Activated CD4-positive, CD25-positive, alpha-beta regulatory T cell (primary cell): ENCODE measurements at places on chromosomes 1 and 21.
A peak's percentile ranks its signal among the peaks of the same experiment; 100 is the strongest.

DNA sequence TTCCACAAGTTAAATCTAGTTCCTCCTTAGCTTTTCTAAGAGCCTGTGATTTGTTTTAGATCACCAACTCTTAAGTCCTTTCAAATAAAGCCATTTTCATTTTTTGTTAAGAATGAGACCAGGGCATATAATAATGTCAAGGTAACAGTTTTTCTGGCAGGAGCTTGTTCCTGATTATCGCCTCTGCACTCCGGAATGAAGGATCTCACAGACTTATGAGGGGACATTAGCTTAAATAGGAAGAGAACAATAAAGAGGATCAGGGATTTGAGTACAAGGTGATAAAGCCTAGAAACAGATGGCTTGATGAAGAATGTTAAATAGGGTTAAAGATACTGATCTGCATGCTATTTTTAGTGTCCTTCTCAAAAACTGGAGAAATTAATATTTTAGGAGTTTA lies 13.6 kb upstream of the OTUD7B start:
- no peak for DNase-seq

- no peak for DNase-seq
Observed at GRCh38 chr1:42786097-42786496, 1.3 kb downstream of the TMEM269 start.

DNA sequence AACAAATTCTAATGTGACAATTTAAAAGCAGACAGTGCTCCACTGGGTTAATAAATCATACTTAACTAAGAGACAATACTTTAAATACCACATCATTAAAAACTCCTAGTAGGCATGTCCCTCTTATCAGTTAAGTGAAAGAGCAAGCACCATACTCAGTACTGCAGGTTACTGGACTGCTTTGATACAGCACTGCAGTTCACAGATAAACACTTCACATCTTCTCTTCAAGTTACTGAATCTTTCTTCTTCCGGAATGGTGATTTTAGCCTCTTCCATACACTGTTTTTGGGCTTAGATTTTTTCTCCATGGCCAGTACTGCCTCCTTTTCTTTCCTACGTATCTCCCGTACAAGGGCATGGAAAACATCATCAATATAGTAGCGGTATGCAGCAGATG lies 11.0 kb downstream of the RIT1 start:
- DNase-seq, result no peak

DNA sequence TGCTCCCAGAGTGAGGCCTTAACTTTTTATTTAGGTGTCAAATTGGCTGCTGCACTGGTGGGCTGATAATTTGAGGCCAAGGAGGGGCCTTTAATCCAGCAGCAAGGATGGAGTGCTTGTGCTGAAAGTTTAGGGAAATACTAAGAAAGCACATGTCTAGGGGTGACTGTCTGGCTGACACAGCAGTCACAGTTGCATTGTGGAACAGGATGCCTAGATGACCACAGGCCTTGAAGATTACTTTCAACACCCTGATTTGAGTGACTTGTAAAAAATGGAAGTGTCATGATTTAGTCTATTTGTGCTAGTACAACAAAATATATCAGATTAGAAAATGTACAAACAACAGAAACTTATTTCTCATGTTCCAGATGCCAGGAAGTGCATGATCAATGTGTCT lies 57.7 kb downstream of the ZNF697 start:
- no peak for DNase-seq

DNA sequence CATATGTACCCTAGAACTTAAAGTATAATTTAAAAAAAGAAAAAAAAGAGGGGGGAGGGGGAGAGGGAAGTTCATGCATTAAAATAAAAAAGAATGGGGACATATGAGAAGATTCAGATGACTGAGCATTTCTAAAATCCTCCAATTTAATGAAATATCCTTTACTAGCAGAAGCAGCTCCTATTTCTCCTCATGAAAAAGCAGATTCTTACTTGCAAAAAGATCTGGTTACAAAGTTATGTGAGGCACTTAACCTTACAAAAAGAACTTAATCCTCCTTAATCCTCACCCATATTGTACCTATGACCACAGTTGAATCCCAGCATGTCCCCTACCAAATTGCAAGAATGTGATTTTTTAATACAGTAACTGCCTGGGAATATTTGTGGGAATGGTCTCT lies 298.5 kb downstream of the SRGAP2C start:
- DNase-seq, result no peak

DNA sequence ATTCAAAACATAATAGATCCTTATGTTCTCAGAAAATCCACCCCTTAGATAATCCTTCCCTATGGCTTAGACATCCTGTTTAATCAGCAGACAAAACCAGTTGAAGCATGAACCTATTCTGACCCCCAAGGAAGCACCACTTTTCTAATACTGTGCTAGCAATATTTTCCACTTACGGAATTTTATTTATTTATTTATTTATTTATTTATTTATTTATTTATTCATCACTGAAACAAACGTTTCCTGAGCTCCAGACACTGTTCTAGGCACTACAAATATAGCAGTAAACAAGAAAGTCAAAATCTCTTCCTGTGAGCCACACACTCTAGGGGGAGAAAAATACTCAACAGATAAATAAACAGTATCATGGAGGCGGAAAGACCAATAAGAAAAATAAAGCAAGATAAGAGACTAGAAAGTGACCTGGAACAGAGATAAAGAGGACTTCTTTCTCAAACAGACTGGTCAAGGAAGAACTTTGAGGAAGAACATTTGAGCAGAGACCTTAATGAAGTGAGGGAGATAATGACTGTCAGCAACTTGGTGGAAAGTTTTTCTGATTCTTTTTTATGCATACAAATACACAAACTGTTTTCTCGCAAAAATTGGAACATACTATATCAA lies 145.5 kb upstream of the POGK start:
- DNase-seq, result no peak

DNA sequence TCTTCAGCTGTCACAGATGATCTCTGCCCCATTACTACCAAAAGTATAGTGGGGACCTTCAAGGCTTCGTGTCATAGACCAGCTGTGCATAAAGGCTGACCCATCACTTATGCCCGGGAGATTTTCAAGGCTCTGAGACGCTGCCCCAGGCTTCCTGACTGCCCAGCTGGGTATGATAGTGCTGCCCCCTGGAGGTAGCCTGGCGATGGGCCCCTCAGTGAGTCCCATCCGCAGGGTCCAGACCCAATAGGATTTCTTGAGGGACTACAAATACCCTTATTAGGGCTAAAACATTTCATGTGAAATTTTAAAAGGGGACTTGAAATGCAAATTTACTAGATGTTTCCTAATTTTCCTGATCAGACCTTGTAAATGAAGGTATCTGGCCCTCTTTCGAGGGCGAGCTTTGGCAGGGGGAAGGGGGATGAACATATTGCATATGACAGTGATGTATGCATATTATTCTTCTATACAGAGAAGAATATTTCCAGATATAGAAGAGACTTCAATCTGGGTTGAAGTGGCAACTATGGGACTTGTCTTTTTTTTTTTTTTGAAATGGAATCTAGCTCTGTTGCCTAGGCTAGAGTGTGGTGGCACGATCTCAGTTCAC lies 11.7 kb upstream of the FCMR start:
- DNase-seq, result peak; percentile 62

DNA sequence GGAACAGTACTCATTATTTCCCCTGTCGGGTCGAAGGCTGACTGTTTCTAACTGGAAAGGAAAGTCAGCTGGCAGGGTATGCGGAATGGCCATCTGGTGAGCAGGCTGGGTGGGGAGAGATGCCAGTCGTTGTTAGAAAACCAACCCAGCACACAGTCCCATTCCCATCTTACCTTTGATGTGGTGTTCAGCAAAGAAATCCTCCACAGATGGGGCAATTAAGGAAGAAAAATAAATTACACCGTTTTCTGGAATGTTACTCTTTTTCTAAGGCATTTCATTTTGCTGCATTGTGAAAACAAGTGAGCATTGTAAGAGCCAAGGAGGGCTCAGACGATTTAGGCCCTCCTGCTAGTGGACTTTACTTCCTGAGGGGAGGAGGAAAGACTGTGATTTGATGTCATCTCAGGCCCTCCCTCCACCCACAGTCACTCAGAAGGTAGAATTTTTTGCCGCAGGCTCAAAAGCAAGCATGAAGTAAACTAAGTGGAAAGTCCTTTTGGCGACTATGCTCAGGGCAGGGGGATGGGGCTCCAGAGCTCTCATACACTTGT lies at the start of gene SLC16A4:
Gene SLC16A4, minus strand, starts transcription at position 335 of the 554 bp plus-strand sequence. CDS start 1,703 bp downstream, outside the sequence.
- no peak for DNase-seq

DNA sequence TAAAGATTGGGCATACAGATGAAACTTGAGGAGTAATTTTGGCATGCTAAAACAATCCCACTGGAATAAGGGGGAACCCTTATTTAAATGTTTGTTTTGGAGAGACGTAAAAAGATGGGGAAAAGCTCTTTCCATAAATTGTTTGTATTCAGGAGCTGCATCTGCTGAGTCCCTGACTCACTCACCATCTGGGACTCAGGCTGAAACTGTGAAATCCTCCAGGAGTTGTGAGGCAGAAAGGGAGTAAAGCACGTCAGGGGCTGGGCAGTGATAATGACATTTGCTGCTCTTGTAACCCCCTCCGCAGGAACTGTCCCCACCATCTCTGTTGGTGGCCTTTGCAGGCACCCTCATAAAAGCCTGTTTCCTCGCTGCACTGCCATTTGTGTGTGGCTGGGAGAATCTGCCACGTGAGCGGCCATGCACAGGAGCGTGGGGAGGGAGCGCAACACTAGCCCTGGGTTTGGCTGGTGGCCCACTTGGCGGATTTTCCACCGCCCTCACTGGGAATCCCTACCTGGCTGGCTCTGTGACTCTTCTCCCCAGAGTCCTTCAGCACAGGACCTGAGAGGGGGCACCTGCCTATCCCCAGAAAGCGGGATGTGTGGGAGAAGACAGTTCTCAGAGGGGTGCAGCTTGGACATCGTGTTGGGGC lies 45.3 kb downstream of the ZSCAN20 start:
- DNase-seq, result no peak

DNA sequence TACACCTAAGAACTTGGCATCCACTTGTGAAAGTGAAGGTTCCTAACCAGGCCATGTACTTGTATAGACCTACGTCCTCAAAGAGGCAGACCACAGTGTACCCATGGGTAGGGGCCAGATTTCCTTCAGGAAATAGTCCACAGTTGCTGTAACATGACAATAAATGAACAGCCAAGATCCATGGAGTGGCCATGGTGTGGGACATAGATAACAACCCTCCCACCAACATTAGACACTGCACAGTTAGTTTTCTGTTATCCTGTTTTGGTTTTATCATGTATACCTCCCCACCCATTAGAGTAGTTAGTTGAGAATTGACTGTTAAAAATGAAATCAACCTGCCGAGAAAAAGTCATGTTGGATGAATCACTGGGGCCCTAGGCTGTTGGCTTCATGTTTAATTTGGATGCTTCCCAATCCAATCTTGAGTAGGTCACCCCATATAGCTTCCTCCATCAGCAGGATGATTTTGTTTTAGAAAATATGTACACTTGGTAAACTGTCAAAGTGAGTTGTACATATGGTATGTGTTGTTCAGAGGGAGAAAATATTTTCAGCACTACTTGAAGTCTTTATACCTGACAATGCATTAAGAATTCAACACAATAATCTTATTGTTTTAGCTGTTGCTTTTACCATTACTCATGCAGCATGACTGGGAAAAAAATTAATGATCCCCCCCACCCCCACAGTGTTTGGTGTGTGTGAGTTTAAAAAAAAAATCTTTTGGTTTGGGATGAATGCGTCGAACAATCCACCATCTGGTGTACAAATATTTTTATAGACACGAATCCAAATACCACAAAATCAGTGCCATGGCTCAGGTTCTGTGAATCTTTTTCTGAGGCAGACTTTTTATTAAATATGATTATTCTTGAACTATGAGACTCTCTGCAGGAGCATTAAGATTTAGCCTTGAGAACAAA lies 88.3 kb upstream of the ARHGAP29 start:
- no peak for DNase-seq

GRCh38 chr21:44304011-44304616 lies 4.3 kb downstream of the PFKL start:
- DNase-seq, result no peak

- no peak for DNase-seq
Observed at GRCh38 chr1:213148905-213149304, 97.9 kb downstream of the RPS6KC1 start.

- DNase-seq, result no peak
Observed at GRCh38 chr1:73097917-73098316, 815.6 kb upstream of the NEGR1 start.

GRCh38 chr1:45785583-45785982 lies 17.8 kb upstream of the MAST2 start:
- DNase-seq, result no peak

GRCh38 chr21:44466351-44466954 lies 11.1 kb downstream of the LRRC3 start:
- no peak for DNase-seq

GRCh38 chr1:42266253-42267135 lies 68.5 kb downstream of the FOXJ3 start:
- DNase-seq, result no peak

DNA sequence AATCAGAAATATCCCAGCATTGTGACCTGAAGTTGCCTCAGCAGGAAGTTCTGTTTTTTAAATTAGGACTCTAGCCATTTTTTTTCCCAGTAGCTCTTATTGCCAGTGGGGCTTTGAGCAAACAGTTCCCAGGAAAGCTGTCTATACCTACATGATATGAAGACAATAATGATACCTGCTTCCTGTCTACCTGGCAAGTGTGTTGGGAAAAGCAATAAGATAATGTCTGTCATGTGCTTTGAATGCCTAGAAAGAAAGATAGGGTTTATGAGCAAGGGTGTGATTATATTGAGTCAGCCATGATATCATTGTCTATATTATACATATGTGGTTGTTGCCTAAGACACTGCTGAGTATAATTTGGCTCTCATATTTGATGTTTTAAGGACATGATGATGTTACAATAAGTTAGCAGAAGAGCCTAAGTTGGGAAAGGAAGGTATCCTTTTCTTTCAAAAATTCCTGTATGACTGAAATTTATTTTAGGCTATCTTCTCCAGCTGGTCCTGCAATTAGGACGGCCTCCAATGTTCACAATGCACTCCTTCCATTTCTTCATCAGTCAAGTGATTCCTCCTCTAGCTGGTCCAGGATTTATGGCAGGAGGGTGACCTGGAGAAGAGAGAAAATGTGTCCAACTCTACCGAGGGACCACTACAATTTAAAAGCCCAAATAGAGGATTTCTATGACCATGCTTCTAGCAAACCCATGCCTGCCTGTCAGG lies 99.6 kb upstream of the CDC42BPA start:
- no peak for DNase-seq

DNA sequence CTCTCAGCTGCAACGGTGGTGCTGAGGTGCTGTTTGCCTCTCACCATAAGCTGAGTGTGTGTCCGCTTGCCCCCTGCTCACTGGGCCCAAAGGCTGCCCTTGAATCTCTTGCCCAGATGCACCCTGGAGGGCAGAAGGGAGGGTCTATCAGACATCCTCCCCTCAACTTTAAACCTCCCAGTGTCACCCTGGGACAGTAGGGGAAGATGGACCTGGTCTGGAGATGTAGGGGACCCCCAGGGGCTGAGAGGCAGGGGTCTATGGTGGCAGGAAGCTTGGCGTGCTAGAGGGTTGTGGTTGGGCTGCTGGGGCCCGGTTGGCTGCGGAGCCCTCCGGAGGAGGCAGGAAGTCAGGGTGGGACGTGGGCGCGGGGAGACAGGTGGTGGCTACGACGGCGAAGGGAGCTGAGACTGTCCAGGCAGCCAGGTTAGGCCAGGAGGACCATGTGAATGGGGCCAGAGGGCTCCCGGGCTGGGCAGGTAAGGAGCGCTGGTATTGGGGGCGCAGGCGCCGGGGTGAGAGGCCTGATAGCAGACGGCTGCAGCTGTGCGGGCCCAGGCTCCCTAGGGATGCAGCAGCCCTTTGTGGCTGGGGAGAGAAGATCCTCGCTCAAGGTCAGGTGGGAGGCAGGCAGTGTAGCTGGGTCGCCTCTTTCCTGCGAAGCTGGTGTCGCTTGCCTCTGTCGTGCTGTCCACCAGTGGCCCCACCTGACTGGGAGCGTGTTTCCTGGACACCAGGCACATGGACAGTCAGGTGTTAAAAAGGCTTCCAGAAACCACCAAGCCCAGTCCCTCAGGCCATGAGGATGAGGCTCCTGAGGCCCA lies at the start of gene LCK:
Gene LCK, plus strand, starts transcription at position 373 of the 824 bp plus-strand sequence. CDS start 23,065 bp downstream, outside the sequence.
- peak; percentile 40 for DNase-seq
